ENCODE measurements at places on chromosomes 2 and 18.

DNA sequence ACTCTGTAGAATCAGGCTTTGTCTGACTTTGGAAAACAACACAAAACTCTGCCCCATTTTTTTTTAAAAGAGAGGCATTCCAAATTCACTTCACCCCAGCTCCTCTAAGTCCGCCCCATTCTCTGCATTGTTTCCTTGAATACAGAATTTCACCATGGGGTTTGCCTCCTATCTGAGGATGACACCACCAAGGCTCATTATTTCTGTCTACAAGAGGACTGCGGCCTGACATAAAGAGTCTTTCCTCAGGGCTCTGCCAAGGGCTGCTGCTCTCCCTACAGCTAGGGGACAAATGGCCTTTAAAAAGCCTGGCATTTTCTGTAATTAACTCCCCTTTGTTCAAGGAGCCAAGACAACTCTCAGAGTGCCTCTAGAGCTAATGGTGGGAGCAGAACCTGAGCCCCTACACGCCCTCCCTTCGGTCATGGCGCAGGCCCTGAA, 4.6 kb downstream of the CHST10 start:
- DNase-seq, result no peak

DNA sequence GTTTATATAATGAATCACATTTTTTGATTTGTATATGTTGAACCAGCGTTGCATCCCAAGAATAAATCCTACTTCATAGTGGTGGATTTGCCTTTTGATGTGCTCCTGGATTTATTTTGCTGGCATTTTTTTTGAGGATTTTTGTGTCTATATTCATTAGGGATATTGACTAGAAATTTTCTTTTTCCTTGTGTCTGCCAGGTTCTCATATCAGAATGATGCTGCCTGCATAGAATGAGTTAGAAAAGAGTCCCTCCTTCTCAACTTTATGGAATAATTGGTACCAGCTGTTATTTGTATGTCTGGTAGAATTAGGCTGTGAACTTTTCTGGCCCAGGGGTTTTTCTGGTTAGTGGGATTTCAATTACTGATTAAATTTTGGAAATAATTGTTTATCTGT, 457.4 kb upstream of the DSEL start:
- no peak for DNase-seq

DNA sequence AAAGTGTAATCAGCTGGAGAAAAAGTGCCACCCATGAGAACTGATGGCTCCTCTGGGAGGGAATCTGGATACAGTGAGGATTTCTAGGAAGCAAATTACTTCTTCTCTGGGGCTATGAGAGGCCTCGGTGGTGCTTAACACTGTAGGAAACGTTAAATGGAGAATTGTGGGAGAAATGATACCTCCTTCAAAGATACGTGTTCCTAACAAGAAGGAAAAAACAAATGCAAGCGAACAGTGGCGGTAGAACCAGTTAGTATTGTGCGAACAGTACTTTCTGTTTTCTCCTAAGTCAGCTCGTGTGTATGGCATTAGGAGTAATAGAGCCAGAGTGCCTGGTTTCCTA, 587 bp upstream of the MTIF2 start:
- DNase-seq, result peak; percentile 5

GRCh38 chr18:48541026-48541746, 2.4 kb downstream of the CTIF start:
- DNase-seq, result peak; percentile 80

DNA sequence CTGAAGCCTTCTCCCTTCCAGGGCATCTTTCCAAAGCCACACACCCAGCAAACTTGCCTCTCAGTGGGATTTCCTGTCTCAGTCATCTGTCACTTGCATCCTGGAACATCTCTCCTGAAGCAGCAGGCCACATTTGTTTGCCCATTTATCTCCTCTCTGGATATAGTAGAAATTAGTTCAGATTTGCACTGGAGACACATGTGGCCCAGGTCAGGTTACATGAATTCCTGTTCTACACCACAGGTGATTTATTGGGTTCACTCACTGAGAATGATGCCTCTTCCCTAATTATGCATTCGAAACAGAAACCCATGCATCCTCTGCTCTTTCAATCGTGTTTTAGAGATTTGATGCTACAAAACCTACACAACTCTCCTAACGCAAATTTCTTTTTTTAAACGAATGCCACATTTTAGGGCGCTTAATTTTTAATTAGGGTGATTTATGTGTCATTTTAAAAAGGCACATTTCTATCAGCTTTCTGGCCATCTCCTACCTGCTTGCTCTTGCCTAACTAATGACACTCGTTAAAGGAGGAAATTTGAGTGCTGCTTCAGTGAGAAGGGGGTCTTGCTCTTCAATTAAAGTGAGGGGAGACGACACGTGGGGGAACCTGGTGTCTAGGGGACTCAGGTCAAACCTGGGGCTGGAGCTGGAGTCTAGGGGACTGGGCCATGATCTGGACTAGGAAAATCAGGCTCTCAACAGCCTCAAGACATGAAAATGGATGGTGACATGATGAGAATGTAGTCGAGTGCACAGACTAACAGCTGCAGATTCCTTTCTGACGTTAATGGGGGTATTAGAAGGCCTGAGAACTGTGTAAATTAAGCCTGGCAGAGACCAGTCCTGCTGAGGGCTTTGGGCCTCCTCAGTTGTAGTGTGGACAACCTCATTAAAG, 221.4 kb downstream of the CLIP4 start:
- no peak for DNase-seq

- DNase-seq, result peak; percentile 52
These were observed 40.5 kb upstream of the NABP1 start for GRCh38 chr2:191637182-191638078.

- peak; percentile 82 for DNase-seq
These were observed 68.7 kb downstream of the DNAJC10 start for GRCh38 chr2:182784777-182785176.

DNA sequence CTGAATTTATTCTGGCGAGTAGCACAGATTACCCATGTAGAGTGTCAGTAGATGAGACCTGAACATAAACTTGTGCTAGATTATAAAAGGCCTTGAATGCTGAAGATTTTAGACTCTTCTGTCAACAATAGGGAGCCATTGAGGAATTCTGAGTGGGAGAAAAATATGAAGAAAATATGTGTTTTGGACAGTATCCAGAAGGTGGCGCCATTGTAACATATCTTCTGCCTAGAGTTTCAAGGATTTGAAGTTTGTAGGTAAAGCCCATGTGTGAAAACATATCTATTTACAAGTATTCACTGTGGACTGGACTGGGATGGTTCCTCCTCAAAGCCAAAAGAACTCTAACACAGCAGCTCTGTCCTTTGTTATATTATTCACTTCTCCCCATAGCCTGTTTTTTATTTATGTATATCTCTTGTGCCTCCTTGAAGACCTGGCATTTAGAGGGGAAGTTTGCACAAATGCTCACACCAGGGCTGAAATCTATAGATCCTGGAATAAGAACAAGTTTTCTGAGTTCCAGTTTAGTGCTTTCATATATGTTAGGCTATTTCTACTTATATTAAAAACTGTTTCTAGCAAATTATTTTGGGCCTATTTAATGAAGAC, 124.9 kb downstream of the RDH14 start:
- DNase-seq, result peak; percentile 89
